ENCODE measurements at places on chromosomes 11 and 22.

GRCh38 chr11:65560555-65561418 is 2.6 kb upstream of the LTBP3 start:
- DNase-seq: no peak

DNA sequence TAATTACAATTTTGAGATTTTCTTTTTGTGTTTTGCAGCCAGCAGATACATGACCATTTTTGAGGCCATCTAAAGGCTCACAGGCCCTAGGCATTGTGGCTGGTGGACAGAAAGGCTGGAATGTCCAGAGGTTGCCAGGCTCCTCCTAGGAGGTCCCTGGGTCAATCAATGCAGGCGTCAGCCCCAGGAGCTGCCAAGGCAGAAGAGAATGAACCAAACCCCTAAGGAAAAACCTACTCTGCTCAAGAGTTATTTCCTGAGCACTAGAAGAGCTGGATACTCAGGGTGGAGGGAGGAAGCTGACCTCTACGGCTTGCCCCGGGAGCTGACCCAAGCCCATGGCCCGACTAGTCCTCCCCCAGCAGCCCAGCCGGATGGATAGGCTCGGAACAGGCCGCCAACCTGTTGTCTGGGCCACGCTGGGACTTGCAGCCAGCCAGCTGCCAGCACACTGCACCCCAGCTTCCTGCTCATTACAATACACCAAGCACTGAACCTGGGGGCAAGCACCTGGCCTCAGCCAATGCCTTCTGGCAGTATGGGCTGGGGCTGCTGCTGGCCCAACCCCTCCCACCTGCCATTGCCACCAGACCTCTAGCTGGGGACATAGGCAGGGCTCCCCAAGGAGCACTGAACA is 5.7 kb upstream of the SCGB1A1 start:
- no peak for DNase-seq

DNA sequence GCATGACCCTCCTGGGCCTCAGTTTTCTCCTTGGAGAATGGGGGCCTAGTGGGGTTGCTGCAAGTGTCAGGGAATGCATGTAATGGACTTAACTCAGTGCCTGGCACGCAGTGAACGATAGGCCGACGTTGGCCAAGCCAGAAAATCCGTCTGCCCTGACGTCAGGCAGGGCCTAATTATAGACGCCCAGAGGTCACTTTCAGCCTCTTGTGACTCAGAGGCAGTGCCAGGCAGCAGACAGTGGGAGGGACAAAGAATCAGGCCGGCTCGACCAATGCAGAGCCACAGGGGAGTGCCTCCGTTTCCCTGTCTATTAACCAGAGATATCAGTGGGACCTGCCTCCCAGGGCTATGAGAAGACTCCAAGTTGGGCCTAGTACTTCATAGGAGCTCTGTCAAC is 115.0 kb downstream of the MN1 start:
- no peak for DNase-seq

- DNase-seq: no peak
These were observed 74.0 kb upstream of the FAM181B start for GRCh38 chr11:82807646-82808045.

Measured in T follicular helper cell (primary cell).